ENCODE measurements at places on chromosomes 6 and 20.
A peak's percentile ranks its signal among the peaks of the same experiment; 100 is the strongest.

DNA sequence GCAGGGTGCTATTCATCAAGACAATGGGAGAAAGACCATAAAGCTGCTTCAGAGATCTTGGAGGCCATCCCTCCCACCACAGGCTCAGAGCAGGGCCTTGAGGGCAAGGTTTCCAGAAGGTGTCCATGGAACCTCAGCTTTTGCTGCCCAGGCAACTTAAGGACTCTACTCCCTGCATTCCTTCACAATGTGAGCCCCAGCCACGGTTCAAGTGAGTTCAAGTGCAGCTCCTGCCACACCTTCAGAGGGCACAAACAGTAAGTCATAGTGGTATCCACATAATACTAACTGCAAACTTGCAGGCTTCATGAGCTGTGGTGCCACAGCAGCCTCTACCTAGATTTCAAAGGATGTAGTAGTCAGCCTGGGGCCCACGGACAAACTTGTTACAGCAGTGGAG is 144.0 kb upstream of the C6orf118 start:
- no peak for DNase-seq

DNA sequence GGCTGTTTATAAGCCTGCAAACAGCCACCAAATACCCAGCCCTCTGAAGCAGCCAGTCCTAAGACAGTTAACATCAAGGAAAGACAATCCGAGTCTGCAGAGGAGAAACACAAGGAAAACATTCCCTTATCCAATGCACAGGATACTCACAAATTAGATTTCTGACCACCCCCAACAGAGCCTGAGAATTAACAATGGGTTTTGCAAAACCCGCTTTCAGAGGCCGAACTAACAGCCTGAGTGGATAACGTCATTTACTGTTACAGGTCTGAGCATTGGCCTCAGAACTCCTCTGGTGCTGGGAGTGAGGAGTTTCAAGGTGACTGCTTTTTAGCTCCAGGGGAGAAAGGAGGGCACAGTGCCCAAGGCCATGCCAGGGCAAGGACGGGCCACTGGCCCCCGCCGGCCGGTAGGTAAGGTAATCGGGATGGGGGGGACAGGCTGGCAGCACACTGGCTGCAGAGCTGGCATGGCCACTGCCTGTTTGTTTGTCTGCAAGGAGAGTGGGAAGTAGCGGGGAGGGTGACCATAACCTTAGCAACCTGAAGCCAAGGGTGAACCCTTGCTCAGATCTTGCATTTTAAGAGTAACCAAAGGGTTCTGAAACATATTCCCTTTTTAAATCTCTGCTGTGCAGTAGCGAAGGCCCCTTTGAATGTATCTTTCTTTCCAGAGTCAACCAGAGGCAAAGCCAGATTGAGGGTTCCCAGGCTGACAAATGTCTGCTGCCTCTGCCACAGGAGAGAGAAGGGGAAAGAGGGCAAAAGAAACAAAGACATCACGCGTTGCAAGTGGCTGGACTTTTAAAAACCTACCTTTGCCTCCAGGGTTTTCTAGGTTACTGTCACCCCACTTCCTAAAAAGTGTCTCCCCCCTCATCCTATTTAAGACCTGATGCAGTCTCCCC is 3.9 kb downstream of the ZMYND8 start:
- no peak for DNase-seq

DNA sequence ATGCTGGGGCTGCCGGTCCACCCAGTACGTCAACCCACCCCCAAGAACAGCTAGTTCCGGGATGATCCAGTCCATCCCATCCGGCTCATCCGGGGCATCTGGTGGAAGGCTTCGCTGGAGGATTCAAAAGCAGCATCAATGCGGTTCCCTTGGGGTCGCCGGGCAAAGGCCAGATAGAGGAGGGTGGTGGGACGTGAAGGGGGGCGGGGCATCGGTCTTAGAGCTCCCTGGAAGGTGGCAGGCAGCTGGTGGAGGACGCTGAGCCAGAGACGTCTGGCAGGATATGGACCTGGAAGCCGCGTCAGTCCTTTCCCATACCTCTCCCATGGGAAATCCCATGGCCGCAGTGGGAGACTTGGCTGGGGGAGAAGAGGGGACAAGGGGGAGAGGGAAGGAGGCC is 1500.8 kb upstream of the DEFB115 start:
- no peak for DNase-seq

- DNase-seq, result no peak
Measured at GRCh38 chr6:112331306-112331705, 15.8 kb upstream of the RFPL4B start.

DNA sequence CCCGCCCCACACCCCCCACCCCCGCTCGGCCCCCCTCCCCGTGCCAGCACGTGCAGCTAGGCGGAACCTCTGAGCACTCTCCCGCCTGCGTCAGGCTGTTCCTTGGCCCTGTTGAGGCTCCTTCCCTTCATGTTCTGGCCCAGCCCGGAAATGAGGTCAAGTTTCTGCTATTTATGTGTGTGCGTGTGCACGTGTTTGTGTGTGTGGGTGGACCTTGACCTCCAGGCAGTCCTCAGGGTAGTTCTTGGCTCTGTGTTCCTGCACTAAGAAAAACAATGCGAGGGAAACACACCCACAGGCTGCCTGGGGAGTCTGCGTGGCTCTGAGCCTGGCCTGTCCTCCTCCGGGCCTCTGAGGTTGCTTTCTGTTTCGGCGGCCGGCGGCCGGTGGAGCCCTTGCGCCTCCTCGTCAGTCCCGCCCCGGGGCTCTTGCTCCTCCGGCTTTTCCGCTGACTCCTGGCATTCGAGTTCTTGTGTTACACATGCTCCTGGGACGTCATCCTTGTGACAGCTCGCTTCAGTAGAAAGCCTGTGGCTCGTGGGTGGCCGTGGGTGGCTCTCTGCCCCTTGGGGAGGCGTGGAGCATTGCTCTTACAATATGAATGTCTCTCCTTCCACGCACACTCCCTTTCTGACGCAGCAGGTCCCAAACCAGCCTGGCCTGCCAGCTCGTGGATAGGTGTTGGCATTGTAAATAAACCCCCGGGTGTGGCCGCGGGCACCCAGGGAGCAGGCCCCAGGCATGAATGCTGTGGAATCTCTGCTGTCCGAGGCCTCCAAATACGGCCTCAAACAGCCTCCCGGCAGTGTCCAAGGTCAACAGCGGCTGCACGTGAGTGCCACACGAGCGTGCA is 10.0 kb downstream of the SLCO4A1 start:
- peak; percentile 95 for DNase-seq

DNA sequence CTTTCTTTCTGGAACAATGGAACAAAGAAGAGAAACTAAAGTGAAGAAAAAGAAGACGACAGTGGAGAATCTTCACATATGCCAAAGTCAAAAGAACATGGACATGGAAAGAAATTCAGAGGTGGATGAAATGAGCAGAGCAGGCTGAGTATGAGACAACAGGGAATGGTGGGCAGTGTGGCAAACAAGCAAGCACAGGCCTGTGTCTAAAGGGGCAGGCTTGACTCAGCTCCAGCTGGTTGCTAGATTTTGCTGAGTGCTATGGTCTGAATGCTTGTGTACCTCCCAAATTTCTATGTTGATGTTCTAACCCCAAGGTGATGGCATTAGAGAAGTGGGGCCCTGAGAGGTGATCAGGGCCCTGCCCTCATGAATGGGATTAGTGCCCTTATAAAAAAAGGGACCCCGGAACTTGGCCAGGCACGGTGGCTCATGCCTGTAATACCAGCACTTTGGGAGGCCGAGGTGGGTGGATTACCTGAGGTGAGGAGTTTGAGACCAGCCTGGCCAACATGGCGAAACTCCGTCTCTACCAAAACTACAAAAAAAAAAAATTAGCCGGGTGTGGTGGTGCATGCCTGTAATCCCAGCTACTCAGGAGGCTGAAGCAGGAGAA is 49.6 kb downstream of the ZMYND8 start:
- DNase-seq, result no peak

DNA sequence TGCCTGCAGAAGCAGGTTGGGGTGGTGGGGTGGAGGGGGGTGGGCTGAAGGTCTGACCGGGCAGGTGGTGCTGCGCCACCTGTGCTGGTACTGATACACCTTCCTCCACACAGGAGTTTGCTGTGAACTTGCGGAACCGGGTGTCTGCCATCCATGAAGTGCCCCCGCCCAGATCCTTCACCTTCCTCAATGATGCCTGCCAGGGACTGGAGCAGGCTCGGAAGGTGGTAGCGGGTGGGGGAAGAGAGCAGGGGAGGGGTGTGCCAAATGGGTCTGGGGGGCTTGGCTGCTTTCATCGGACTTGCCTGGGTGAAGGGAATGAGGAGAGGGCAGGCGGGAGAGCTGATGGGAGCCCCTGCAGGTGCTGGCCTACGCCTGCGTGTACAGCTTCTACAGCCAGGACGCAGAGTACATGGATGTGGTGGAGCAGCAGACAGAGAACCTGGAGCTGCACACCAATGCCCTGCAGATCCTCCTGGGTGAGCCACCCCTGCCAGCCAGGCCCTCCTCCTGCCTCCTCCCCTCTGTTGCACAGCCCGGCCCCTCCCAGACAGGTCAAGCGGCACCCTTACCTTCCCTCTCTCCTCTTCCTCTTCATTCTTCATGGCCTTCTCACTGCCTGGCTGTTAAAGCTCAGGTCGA is 6.7 kb downstream of the DNPH1 start:
- DNase-seq, result no peak

DNA sequence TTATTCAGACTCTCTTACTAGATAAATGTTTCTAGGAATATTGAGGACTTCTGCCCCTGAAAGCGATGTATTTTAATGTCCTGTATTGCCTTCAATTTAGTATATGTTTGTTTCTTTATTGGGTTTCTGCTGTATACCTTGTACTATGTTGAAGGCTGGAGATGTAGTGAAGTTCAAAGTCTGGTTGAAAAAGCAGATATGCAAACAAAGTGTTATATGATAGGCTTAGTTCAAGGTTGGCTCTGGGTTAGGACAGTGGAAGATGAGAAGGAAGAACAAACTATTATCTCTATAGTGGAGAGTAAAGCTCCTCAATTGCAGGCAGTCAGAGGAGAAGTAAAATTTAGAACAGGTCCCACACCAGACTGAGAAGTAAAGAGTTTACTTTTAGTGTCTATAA is 36.3 kb upstream of the ADGRG6 start:
- DNase-seq, result no peak

- peak; percentile 61 for DNase-seq
Measured at GRCh38 chr20:44526129-44526528, 4.3 kb upstream of the SERINC3 start.

DNA sequence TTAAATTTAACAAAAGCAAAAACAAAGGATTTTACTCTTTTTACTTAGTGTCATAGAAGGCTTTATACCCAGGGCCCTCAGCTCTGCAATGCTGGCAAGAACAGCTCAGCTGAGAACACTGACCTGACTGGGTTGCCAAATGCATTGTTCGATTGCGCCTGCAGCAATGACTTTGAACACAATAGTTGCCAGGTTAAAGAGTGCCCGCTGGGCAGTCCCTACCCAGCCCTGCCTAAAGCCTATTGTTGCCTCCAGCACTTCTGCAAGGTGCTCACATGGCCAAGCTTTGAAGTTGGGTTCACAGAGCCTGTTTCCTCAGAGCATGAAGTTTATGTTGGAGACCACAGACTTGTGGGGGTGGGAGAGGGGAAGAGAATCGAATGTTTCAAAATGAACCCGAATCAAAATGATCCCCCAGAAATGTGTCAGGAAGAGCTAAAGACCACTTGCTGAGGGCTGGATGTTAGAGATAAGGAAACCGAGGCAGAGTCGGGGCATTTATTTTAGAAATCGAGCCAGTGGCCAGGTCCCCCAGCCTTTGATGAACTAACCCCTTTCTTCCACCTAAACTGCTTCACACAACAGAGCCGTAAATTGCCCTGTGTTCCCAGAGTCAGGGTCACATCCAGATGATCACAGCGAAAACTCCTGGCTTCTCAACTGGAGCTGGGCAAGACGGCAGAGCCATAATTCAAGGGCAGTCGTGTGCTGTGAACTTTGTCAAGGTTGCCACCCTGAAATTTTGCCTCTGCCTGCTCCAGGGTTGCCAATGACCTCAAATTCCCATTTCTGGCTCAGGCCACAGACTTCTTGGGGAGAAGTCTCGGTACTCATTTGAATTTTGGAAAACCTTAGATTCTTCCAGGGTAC is 55.0 kb downstream of the FOXA2 start:
- no peak for DNase-seq

- DNase-seq, result no peak
Measured at GRCh38 chr6:24987446-24988115, 51.8 kb upstream of the RIPOR2 start.

All from HS-5 (cell line).